ENCODE measurements at places on chromosomes 3 and 15.
A peak's percentile ranks its signal among the peaks of the same experiment; 100 is the strongest.

DNA sequence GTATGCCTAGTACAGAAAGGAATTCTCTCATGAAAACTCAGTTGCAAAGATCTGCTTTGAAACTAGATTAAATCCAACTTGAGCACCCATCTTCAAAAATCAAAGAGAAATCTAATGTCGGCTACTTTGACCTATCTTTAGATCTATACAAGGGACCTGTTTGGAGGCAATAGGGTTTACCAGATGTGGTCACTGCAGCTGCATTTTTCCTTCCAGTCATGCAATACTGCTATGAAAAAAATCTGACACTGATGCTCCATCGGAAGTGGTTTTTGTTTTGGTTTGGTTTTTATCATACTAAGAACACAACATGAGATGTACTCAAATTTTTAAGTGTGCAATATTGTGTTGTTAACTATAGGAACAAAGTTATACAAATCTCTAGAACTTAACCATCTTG is 169.5 kb downstream of the BCHE start:
- no peak for DNase-seq

DNA sequence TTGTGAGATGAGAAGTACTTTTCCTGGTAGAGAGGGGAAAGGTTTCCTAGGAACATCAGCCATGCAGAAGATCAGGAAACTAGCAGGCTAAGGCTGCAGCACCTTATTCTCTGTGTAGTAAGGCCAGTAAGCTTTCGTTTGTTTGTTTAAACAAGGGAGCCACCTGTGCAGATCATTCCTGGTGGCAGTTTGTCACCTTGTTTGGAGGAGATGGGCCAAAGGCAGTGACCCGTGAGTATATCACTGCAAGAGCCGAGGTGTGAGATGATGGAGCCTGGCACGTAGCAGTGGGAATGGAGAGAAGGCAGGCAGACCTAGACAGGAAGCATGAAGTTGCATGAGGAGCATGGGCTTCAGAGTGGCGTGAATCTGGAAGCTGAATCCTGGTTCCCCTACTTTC is 19.6 kb downstream of the ATG7 start:
- no peak for DNase-seq

DNA sequence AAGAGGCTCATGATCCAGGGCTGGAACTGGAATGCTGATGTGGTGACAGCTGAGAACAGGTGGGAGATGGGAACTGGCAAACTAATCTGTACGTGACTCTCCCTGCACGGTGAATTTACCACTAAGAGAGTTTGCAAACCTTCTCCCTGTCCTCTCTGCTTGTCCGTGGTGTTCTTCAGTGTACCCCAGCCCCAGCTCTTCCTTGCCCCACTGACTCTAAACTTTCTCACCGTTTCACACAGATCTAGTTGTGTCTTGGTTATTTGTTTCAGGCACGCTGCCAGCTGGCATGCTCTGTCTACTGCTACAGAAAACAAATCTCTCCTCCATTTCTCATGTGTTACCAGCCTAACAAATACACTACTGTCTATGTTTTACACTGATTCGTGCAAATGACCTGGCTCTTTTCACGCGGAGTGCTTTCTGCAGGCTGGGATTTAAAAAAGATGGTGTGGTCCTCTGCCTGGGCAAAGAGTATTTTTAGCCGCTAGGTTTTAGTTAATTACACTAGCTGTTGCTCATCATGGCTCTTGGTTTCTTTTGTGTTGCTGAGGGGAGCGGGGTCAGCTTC is 192.7 kb upstream of the LRIG1 start:
- DNase-seq = no peak

- peak; percentile 27 for DNase-seq
These were observed 311.3 kb downstream of the SLC9A9 start for GRCh38 chr3:143536817-143537535.

- DNase-seq = peak; percentile 52
These were observed 3.7 kb upstream of the SQOR start for GRCh38 chr15:45630917-45631691.

DNA sequence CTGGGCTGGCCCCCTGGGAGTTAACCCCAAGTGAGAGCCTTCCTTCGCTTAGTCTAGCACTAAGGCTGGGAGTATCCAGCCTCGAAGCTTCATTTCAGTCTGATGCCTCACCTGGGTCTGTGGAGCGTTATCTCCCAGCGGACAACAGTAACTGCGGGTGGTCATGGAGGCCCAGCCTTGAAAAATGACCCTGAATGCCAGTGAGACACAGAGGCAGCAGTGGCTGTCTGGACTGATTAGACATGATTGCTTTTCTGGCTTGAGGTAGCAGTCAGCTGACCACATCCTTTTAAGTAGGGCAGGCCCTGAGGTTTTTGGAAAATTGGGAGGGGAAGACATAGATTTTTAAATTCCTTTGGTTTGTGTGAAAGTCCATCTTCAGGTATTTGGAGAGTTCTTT is 28.2 kb upstream of the TRIM59 start:
- no peak for DNase-seq

GRCh38 chr15:72086010-72086697 is 31.8 kb downstream of the MYO9A start:
- no peak for DNase-seq

DNA sequence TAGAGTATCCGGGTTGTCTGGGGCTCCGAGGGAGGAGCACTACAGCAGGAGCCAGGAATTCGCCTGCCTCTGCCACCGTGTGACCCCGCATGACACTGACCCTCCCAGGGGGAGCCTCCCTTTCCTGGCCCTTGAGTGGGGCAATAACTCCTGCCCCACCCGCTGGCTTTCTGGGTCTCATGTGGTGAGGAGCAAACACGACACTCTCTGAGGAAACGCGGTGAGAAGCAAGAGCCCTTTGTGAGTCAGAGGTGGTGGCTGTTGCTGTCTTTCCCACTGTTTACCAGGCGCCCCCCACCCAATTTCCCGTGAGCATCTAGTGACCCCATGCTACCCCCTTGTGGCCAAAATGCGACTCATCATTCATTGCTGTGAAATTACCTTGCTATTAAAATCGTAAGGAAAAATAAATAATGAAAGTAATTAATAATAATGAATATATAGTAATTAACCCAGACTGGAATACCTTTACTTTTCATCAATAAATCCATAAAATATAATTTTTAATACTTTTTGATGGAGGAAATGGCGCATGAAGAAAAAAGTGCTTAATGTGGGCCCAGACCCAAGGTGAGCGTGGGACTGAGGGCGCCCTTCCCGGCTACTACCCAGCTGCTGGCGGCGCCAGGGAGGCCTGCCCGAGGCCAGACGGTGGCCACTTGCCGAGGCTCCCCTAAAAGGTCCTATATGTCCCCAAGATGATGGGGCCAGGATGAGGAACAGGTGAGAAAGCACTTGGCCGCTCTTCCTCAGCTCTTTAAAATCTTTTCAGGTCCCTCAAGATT is 29.3 kb downstream of the CCNL1 start:
- peak; percentile 82 for DNase-seq

DNA sequence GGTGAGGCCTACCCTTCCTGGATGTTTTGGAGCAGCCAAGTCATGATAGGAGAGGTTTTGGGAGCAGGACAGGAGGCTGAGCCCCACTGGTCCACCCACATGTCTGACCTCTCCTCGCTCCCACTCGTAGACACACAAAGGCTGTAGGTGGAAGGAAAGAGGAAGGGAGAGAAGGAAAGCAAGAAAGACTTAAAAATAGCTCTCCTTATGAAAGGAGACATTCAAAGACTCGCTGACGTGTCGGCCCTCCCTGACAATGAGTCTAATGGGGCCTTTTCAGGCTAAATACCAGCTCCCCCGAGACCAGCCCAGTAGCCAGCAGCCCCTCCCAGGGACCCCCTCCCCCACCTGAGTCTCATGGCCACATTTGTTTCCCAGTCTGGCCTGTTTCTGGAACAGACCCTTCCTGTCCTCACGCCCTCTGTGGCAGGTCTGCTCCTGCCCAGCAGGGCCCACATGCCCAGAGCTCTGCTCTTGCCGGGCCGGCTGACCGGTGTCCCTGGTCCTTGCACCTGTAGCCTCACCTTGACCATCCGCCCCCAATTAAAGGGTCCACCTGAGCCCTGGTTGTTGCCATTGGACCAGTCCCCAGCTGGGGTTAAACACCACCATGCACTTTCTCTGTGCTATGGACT is 49.3 kb downstream of the FGD5 start:
- peak; percentile 36 for DNase-seq

- DNase-seq = no peak
These were observed 242.0 kb downstream of the NEK10 start for GRCh38 chr3:27127195-27127594.

GRCh38 chr3:71438904-71439303 is 144.6 kb downstream of the FOXP1 start:
- DNase-seq = no peak

DNA sequence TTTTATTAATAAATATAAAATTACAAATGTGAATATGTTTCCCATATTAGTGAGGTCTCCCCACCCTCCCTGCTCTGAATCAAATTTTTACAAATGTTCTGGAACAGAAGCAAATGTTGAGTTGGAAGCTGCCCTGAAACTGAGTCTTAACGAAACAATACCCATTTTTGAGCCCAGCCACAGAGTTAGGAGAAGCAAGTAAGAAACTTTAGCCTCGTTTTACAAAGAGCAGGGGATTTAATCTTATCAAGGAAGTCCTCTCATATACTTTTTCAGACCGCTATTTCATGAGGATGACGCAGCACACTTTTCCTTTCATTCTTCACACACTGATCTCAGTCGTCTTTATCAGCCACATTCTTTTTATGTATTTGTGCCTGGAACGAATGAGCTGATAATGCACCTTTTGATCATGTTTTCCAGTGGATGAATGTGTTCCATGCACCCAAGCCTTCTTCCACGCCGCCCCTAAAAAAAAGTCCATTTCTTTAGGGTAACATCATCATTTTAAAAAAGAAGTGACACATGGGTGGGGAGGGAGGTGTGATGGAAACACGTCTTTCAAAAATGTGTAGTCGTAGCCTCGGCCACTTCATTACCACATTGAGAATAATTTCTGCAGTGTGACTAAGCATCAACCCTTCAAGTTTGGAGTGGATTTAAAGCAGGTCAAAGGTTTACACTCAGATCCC is 48.1 kb downstream of the SETMAR start:
- DNase-seq = peak; percentile 54

GRCh38 chr3:177069514-177070329 is 127.6 kb downstream of the TBL1XR1 start:
- no peak for DNase-seq

DNA sequence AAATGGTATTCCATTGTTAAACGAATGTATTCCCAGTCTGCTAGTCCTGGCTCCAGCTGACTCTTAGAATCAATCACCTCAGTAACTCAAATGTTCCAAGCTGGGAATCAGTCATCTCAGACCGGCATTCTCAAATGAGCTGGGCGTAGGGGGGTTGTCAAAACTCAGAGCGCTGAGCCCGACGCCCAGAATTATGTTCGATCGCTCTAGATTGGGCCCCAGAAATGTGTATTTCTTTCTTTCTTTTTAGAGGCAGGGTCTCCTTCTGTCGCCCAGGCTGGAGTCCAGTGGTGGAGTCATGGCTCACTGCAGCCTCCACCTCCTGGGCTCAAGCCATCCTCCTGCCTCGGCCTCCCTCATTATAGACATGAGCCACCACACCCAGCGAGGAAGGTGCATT is 99.3 kb upstream of the IGF1R start:
- no peak for DNase-seq

- no peak for DNase-seq
These were observed 55.4 kb upstream of the SPPL2A start for GRCh38 chr15:50820808-50821382.

DNA sequence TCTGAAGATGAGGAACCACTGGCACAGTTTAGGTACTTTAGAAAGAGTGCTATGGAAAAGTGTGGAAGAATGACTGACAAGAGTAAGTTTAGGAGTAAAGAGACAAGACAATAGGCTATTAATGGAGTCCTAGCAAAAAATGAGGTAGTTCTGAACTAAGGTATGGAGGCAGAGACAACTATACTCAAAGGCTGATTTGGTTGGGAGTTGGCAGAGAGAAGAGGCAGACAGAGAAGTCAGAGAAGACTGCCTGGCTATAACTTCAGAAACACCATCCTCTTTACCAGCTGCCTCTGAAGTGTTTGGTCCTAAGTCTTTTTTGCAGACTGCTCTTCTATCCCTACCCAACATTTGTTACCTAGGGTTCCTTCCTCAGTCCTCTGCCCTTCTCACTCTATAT is 19.2 kb downstream of the DYNC1LI1 start:
- DNase-seq = no peak

- no peak for DNase-seq
These were observed 13.4 kb downstream of the ARIH2 start for GRCh38 chr3:48931944-48932580.

GRCh38 chr3:134956395-134956794 is 161.3 kb downstream of the EPHB1 start:
- no peak for DNase-seq

GRCh38 chr15:51935466-51936104 is 36.0 kb downstream of the LEO1 start:
- DNase-seq = no peak

GRCh38 chr15:100500226-100500990 is 28.3 kb downstream of the CERS3 start:
- no peak for DNase-seq

GRCh38 chr3:105505170-105505569 is 138.5 kb downstream of the ALCAM start:
- DNase-seq = peak; percentile 57

DNA sequence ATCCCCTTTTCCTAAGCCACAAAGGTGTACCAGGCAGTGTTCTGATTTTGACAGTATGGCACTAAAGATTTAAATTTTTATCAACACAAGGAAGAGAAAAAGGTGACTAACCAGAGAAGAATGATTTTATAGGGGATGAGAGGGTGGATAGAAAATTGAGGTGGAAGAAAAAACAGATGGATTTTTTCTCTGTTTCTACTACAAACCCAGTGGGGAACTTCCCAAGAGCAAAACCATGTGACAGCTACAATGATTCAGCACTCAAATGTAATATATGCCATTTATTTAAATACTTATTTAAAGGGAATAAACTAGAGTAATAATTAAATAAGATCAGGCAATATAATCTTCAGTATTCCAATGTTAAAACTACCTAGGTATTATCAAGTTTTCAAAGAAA is 11.1 kb downstream of the DCUN1D1 start:
- peak; percentile 23 for DNase-seq

GRCh38 chr3:53258600-53259426 is 3.0 kb upstream of the TKT start:
- DNase-seq = no peak

GRCh38 chr15:52805351-52806283 is 15.5 kb upstream of the ONECUT1 start:
- no peak for DNase-seq

GRCh38 chr3:69579306-69580041 is 159.8 kb upstream of the MITF start:
- DNase-seq = no peak

DNA sequence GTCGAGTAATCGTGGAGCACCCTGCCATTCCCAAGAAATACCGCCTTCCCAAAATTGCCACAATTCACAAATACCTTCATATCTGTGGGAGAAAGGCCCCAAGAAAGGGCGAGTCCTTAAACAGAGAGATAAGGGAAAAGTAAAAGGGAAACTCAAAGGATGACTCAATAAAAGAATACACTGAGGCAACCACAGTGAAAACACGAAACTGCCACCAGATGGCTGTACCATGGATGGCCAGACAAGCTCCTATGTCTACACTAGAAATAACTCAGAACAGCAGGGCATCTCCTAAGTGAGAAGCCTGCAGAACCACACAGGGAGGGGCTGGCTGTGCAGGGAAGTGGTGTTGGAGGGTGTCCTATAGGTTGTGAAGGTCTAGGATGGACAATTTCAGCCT is 25.0 kb downstream of the SRGAP3 start:
- peak; percentile 7 for DNase-seq
